ENCODE measurements at places on chromosomes 5 and 9.
A peak's percentile ranks its signal among the peaks of the same experiment; 100 is the strongest.

DNA sequence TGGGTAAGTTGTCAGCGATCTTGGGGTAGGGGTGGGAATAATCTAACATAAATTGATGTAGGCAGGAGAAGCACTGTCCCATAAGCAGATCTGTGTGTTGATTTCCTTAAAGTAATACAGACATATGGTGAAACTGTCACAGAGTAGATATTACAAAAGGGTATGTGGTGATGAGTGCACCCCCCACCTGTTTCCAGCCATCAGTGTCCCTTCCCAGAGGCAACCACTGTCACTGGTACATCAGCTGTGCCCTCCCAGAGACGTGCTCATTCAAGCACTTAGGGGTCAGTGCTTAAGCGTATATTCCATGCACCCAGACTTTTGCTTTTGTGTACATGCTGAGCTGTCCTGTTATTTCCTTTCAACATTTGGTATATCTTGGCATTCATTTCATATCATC is 94.3 kb upstream of the PITX1 start:
- no peak for DNase-seq

DNA sequence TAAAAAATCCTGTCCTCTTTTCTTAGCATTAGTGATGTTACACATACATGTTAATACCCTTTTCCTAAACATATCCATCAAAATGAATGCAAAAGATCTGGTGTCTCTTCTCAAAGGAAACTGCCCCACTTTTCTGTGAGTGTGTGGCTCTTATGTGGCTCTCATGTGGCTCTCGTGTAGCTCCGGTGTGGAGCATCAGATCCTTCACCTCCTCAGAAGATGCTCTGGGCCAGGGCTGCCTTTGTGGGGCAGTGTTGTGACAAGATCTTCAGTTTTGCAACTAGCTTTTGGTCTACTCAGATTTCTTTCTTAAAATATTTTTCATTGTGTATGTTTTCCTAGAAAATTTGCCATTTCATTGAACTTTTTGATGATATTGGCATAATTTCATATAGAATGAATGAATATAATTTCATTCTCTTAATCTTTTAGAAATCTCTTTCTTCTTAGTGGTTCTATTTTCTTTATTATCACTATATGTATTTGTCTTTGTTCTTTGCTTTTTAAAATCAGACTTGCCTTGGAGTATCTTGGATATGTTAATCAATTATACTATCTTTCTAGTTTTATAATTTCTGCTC is 19.4 kb downstream of the GARNL3 start:
- DNase-seq = no peak

GRCh38 chr5:173245319-173246134 is 10.5 kb upstream of the NKX2-5 start:
- no peak for DNase-seq

DNA sequence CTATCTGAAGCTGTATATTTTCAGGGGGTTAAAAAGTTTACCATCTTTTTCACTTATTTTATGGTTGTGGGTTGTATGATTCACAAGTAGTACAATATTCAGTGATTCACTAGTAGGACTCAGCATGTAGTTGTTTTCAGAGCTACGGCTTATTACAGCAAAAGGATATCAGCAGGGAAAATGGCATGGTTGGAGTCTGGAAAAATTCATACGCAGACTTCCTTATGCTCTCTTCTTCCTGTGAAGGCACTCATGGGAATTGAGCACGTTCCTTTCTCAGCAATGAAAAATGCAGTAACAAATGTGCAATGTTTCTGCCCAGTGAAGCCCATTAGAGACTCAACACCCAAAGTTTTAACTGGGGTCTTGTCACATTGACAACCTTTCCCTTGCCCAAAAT is 250.5 kb downstream of the KCNN2 start:
- no peak for DNase-seq

GRCh38 chr9:135167849-135168655 is 80.6 kb downstream of the OLFM1 start:
- DNase-seq = no peak

- no peak for DNase-seq
Observed at GRCh38 chr5:35161652-35162273, 68.5 kb downstream of the PRLR start.

DNA sequence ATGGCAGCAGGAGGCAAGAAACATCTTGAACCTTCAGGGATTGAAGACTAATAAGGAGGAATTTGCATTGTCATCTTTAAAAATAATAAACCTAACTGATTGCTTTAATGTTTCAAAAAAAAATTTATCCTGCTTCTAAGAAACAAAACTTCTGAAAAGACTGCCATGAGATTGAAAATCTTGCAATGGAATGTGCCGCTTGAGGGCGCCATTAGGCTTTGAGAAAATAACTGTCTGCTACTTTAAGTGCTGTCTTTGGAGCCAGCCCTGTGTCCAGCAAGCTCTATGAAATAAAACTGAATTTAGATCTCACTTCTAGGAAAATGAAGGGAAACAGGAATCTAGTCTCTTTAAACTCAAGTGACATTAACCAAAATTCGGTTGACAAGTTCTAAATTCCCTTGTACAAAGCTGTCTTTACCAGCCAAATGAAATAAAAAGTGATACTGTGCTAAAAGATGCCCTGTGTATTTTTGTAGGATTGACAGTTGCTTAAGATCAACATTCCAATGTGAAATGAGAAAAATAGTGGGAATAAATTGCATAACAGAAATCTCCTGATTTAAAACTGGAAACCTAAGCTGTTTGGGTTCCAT is 79.4 kb downstream of the ESM1 start:
- DNase-seq = peak; percentile 12

GRCh38 chr5:52727576-52727975 is 60.1 kb upstream of the ITGA1 start:
- DNase-seq = no peak

DNA sequence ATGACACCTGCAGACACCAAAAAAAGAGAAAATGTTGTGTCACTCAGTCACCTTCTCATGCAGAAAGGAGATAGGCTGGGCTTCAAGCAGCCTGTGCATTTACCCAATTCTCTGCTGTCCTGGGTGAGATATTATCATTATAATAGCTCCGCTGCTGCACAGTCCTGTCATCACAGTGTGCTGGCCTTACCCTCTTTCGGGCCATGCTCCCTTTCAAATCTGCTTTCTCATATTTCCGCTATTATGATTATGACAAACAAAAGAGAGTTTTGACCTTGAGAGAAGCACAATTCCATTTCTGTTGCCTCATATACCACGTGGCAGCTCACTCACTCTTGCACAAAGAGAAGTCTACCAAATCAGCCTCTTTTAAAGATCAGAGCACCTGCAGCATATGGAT is 1350.1 kb upstream of the ACO1 start:
- no peak for DNase-seq

DNA sequence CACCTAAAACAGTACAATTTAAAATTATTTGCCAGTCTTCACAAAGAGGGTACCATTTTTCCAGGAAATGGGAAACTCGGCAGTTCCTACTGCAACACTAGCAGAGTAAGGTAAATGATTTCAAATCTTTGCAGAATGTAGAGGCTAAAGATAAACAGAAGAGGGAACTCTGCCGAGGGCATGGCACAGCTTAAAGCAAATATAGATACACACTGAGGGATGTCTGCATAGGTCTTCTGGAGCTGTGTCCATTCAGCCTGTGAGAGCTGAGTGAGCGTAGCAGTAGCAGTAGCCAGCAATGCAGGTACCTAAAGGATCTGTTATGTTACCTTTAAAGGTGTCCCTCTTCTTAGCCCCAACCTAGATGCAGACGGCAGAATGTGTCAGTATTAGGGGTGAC is 17.5 kb downstream of the CDKL3 start:
- no peak for DNase-seq
